Vein endothelial cell (primary cell): ENCODE measurements at places on chromosomes 16 and 17. TPM values are rescaled to one million over a fixed set of nuclear protein-coding genes. Genes with fewer than 3 reads are reported as not detected.

KRT39 gene
- total RNA-seq = not detected in 2 replicates

TVP23B gene
- 38.5 and 48.1 TPM in 2 replicates for total RNA-seq

CCL17 gene
- not detected in 2 replicates for total RNA-seq

WNK4 gene
- total RNA-seq = 1.3 and 2.6 TPM in 2 replicates

SHPK gene
- 15.7 and 19.0 TPM in 2 replicates for total RNA-seq
